ENCODE measurements at places on chromosomes 2 and 18. TPM values are rescaled to one million over a fixed set of nuclear protein-coding genes. Genes with fewer than 3 reads are reported as not detected.

- no peaks in the 10 kb centered on the region for H3K36me3 ChIP-seq
- H3K4me3 ChIP-seq = no peak overlapping the region
- H3K27me3 ChIP-seq = no peaks in the 10 kb centered on the region
- no peak for DNase-seq
Observed at GRCh38 chr2:24929230-24929629, 9.2 kb upstream of the ADCY3 start.

DNA sequence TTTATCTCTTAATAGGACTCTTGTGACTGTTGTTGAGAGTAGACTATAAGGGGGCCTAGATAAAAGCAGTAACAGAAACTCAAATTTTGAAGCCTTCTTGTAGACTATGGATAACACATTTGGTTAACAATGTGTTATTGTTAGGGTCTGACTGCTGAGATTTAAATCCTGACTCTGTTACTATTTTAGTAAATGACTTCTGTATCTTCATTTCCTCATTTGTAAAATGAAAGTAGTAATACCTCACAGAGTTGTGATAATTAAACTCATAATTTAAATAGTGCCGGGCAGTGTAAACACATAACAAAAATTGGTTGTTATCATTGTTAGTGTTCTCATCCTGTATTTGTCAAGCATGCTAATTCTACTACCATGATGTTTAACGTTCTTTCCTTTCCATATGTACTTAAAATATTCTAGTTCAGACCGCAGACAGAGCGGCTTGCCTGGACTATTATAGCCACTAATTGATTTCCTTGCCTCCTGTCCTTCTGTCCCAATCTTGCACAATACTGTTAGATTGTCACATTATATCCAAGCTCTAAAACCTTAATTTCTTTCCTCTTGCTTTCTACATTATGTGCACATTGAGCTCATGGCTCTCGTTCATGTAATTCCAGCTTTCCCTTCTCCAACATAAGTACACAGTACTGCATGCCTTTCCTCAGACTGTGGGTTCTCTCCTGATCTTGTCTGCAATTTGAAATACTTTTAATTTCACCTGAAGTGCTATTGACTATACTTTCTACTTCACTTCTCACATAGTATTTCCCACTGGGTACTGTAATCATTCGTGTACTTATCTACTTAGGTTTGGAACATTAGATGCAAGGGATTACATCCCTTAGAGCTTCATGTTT, 48.4 kb downstream of the RBBP8 start:
- H3K4me1 ChIP-seq = no peaks in the 10 kb centered on the region
- H3K27me3 ChIP-seq = no peaks in the 10 kb centered on the region
- no peak for DNase-seq

GRCh38 chr2:213995400-213996105, 415.3 kb upstream of the VWC2L start:
- no peaks in the 10 kb centered on the region for H3K27me3 ChIP-seq
- H3K36me3 ChIP-seq = no peaks in the 10 kb centered on the region
- DNase-seq = no peak
- H3K4me3 ChIP-seq = no peak overlapping the region

DNA sequence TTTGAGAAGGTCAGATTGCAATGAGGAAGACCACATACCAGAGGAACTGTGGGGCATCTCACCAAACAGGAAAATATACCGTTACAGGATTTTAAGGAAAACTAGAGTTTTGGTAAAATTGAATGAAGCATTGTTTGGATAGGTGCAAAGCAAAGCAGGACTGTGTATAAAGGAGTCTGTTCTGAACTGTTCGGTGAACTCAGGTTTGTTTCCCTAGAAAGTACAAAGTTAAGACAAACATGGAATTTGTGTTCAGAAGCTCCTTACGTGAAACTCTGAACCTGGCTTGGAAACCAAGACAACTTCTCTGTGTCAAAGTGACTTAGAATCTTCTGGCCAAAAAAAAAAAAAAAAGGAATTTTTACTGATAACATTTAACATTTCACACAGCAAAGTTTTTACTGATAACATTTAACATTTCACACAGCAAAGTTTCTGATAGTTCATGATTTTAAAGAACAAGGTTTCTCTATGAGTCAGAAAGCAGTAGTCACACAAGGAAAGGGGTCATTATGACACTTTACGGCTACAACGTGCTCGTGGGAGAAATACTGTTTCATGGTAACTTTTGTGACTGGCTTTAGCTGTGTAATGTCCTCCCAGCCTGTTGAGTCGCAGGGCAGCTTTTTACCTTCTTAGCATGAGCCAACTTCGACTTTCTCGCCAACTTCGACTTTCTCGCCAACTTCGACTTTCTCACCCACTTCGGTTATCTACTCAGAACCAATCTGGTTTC, 21.2 kb upstream of the TET3 start:
- H3K4me3 ChIP-seq = no peak overlapping the region
- no peak overlapping the region for H3K27ac ChIP-seq
- H3K4me1 ChIP-seq = peaks cover 10% of the 10 kb centered on the region
- peaks cover 13% of the 10 kb centered on the region for H3K36me3 ChIP-seq
- no peak for DNase-seq

- H3K4me1 ChIP-seq = no peaks in the 10 kb centered on the region
- DNase-seq = no peak
- no peak overlapping the region for H3K27ac ChIP-seq
- H3K4me3 ChIP-seq = no peak overlapping the region
Observed at GRCh38 chr2:53505826-53506225, 261.8 kb upstream of the CHAC2 start.

GRCh38 chr2:56770490-56770889, 586.7 kb downstream of the CCDC85A start:
- H3K27me3 ChIP-seq = no peaks in the 10 kb centered on the region
- H3K36me3 ChIP-seq = no peaks in the 10 kb centered on the region
- no peaks in the 10 kb centered on the region for H3K4me1 ChIP-seq
- H3K27ac ChIP-seq = no peak overlapping the region
- no peak for DNase-seq

DNA sequence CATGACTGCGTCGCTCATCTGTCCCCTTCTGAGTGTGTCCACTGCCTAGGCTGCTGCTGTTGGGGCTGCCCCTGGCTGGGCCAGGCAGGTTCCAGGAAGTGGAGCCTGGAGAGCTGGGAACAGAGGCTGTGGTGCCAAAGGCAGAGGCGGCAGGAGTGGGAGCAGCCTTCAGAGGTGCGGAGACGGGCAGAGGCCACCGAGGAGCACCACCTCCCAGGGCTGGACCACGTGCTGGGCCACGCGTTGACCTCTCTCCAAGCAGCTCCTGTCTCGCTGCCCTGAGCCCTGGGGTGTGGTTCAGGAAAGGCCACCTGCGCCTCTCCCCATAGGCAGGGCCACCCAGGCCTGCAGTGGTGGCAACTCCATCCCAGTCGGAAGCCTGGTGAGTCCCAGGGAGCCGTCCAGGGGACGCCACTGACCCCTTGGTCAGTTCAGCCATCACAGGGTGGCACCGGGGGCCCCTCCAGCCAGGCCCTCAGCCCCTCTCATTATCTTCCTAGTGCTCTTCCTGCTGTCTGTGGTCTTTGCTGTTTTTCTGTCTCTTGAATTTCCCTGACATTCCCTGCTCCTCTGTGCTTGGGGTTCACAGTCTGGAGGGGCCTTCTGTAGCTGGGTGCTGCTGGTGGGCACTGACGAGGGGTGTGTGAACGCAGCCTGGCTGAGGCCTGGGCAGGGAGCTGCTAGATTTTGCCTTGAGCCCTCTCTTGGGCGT, 122.8 kb upstream of the HS6ST1 start:
- no peaks in the 10 kb centered on the region for H3K27me3 ChIP-seq
- no peaks in the 10 kb centered on the region for H3K36me3 ChIP-seq

DNA sequence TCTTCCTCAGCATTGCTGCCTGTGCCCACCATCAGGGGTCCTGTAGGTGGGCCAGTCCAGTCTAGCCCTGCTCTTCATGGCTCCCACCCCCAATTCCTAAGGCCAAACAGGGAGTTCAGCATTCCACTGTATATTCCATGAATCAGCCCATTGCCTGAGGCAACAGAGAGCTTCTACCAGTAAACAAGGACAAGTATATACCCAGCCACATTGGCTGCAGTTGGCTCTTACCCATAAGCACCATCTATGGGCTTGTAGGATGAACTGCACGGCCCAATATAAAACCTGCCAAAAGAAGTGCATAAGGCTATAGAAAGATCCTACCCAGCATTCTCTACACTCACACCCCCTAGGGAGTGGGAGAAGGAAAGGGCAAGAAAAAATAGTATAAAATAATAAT, 95.1 kb upstream of the SALL3 start:
- H3K36me3 ChIP-seq = no peaks in the 10 kb centered on the region
- no peak overlapping the region for H3K27ac ChIP-seq

DNA sequence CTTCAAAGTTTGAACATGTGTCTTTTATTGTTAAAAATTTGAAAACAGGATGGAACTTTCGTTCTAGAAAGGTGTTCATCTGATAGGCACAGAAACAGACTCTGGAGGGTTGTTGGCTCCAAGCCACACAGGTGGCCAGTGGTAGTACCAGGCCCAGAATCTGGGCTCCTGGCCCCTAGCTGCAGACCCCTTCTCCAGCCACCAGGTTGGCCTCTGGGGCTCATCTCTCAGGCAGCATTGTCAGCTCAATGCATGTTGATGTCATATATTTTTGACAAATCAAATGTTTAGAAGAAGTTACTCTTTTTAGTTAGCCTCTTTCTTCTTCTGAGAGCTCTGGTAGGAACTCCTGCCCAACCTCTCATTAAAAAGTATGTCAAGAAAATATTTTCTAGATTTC, 34.5 kb upstream of the CHRNA1 start:
- H3K4me1 ChIP-seq = no peaks in the 10 kb centered on the region
- no peaks in the 10 kb centered on the region for H3K27me3 ChIP-seq
- no peaks in the 10 kb centered on the region for H3K36me3 ChIP-seq
- no peak overlapping the region for H3K4me3 ChIP-seq
- DNase-seq = no peak

GRCh38 chr18:67476585-67476984, 39.9 kb downstream of the DSEL start:
- no peak overlapping the region for H3K4me3 ChIP-seq
- no peak for DNase-seq
- H3K4me1 ChIP-seq = no peaks in the 10 kb centered on the region
- H3K27ac ChIP-seq = no peak overlapping the region
- no peaks in the 10 kb centered on the region for H3K27me3 ChIP-seq

- no peaks in the 10 kb centered on the region for H3K36me3 ChIP-seq
- H3K4me1 ChIP-seq = no peaks in the 10 kb centered on the region
- no peak overlapping the region for H3K27ac ChIP-seq
- no peak for DNase-seq
- H3K27me3 ChIP-seq = peaks cover 26% of the 10 kb centered on the region
Observed at GRCh38 chr2:236896688-236897087, 189.0 kb upstream of the COPS8 start.

DNA sequence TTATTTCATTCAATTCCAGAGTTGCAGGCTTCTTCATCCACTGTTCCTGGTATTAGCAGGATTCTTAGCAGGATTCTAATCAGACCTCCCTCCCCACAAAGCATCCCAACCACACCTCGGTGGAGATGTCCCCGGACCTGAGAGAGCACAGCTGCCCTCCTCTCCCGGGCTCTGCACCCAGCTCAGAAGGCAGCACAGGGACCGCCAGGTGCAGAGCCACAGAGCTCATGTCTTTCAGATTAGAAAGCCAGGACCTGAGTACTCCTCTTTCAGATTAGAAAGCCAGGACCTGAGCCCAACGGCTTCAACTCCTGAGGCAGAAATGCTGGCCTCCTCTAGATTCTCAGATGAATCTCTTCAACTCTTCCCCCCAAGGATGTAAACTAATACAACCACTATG, 152.3 kb downstream of the MYO5B start:
- no peaks in the 10 kb centered on the region for H3K36me3 ChIP-seq
- no peak overlapping the region for H3K27ac ChIP-seq
- no peak for DNase-seq
- peaks cover 3% of the 10 kb centered on the region for H3K27me3 ChIP-seq
- H3K4me3 ChIP-seq = no peak overlapping the region

DNA sequence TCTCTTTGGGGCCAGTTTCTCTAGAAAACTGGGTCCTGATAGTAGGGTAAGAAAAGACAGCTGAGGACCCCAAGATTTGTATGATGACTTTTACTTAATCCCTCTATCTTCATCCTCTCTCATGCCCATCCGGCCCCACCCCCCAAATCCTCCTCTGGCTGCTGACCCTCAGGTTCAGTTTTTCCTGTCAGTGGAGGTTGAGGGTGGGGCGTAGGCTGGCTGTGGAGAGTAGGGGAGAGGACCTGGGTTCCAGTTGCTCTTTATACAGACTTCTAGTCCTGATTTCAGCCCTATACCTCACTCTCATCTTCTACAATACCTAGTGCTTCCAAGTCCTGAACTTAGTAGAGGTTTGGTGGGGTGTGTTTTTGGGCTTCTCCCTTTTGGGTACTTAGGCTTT, 28.4 kb downstream of the PLEKHA3 start:
- H3K4me3 ChIP-seq = no peak overlapping the region
- H3K27ac ChIP-seq = no peak overlapping the region
- H3K36me3 ChIP-seq = peaks cover 49% of the 10 kb centered on the region

GRCh38 chr18:64082054-64082453, 66.8 kb downstream of the LINC00305 start:
- no peaks in the 10 kb centered on the region for H3K36me3 ChIP-seq
- H3K4me3 ChIP-seq = no peak overlapping the region
- H3K27me3 ChIP-seq = no peaks in the 10 kb centered on the region
- DNase-seq = no peak
- no peak overlapping the region for H3K27ac ChIP-seq

DNA sequence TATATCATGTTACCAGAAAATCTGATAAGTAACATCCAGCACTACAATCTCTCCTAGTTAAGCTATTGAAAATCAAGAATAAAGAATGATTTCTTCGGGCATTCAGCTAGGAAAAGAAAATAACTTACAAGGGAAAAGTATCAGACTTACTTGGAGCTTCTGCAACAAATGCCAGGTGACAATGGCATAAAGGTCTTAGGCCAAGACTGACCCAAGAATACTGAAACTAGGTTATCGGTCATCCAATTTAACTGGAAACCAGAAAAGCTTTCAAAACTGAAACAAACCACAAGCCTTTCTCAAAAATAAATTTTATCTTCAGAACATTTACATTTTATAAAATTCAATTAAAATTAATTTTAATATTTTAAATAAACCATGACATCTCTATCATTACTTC, 214.0 kb upstream of the CCDC68 start:
- no peaks in the 10 kb centered on the region for H3K27me3 ChIP-seq
- H3K27ac ChIP-seq = no peak overlapping the region
- no peak for DNase-seq
- H3K4me3 ChIP-seq = no peak overlapping the region
- H3K36me3 ChIP-seq = no peaks in the 10 kb centered on the region

- no peak overlapping the region for H3K27ac ChIP-seq
- peaks cover 13% of the 10 kb centered on the region for H3K4me1 ChIP-seq
- H3K27me3 ChIP-seq = no peaks in the 10 kb centered on the region
- DNase-seq = no peak
- H3K36me3 ChIP-seq = no peaks in the 10 kb centered on the region
Observed at GRCh38 chr2:205728366-205728765, 46.1 kb downstream of the NRP2 start.

The CHRNG gene
- polyA plus RNA-seq = not detected

The CD207 gene
- not detected for polyA plus RNA-seq

The MAL gene
- polyA plus RNA-seq = not detected

The VIL1 gene
- not detected for polyA plus RNA-seq

The PCARE gene
- polyA plus RNA-seq = not detected

The DCDC2C gene
- not detected for polyA plus RNA-seq

The SMYD1 gene
- not detected for polyA plus RNA-seq

The CABYR gene
- not detected for polyA plus RNA-seq

The RTP5 gene
- not detected for polyA plus RNA-seq

Measured in CD14-positive monocyte (primary cell).